ELR (cell line): ENCODE measurements at places on chromosomes 3 and 15.
A peak's percentile ranks its signal among the peaks of the same experiment; 100 is the strongest.

DNA sequence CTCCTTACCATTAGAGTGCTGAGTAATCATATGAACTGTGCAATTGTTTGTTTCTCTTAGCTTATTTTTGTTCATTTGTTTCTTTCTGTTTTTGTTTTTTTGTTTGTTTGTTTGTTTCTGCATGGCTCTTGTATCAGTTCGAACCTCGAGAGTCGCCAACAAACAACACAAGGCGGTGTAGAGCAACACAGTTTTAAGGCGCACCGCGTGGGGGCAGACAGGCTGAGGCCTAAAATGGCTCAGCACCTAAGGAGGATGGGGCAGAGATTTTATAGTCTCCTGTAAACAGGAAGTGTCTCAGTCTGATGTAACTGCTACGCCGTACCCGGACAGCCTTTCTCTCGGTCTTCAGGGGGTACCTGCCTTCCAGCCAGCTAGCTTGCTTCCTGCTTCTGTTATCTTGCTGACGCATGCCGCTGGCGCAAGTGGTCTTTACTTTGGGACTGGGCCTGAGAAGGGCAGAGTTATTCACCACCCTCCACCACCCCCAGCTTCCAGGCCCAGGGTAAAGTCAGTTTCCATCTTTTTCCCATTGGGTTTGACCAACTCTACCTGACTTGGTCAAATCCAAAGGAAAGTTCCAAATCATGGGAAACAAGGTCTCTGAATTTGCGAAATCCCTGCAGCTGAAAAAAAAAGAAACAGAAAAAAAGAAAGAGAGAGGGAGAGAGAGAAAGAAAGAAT is 25.8 kb upstream of the MFGE8 start:
- DNase-seq, result no peak

DNA sequence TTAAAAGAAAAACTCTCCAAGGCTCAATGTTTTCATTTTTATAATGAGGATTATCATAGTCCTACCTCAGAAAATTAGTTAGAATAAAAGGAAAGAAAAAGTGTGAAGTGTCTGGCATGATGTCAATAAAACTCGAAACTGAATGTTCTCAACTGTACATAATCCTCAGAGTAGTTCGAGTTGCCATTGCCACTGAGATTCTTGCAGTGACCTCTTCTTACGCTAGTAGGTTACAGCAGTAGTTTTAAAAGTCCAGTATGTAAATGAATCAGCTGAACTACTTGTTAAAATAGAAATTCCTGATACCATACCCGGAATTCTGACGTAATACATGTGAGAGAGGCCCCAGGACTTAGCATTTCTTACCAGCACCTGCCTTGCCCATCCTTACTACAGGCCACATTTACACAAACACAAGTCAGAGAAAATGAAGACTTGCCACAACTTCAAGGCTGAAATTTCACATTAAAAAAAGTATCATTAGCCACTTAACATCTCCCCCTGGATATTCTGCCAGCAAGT is 502.6 kb downstream of the FGF12 start:
- peak; percentile 24 for DNase-seq

- DNase-seq, result no peak
These were observed 8.2 kb downstream of the C3orf22 start for GRCh38 chr3:126550488-126551051.

DNA sequence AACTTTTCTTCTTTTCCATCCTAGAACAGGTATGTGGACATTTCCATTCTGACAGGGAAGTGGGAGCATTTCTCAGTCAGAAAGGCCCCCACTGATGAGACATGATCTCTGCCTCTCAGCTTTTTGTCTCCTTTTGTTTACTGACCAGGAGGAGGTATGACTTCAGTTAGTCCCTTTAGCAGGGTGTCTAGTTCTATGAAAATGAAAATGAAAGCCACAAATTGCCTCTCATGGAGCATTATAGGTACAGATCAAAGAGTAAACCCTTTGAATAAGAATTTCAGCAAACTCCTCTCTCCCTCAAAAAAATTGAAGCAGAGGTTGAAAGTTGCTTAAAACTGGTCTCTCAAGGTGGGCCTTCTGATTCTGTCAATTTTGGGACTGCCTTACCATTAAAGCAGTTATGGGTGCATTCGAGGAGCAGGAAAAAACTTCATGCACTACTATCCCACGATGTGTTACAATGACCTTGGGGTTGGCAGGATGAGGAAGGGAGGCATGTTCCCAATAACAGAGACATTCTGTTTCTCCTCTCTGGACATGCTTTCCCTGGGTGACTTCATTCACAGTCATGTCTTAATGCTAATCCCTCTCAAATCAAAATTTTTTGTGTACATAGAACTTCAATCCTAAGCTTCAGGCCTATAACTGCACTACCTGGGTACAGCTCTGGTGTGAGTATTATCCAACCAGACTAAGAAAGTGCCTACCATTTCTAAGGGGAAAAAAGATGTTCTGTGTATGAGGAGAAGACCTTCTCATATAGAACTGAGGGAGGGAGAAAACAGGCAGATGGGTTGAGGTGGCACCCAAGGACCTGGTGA is 50.6 kb upstream of the TBC1D23 start:
- DNase-seq, result peak; percentile 13

- no peak for DNase-seq
These were observed 20.7 kb upstream of the CAV3 start for GRCh38 chr3:8712908-8713255.

GRCh38 chr3:64343689-64344430 is 118.6 kb upstream of the PRICKLE2 start:
- peak; percentile 58 for DNase-seq

DNA sequence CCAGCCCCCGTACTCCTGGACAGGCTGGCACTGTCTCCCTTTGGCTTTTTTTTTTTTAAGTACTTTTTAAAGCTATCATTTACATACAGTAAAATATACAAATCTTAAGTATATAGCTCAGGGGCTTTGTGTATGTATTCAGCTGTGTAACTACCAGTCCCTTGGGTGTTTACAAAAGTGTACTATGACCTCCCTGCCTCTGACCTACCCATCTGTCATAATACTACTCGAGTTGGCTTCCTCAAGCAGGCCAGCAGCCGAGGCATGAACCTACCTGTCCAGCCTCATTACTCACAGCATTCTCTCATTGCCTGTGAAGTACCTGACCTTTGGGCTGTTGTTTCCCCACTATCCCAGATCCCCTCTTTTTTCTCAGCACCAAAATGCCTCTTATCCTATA is 33.2 kb downstream of the ABHD2 start:
- DNase-seq, result no peak

- no peak for DNase-seq
These were observed 4.8 kb upstream of the FBXW12 start for GRCh38 chr3:48367201-48367600.

- DNase-seq, result no peak
These were observed 327.2 kb downstream of the LRTM1 start for GRCh38 chr3:54600441-54601204.

DNA sequence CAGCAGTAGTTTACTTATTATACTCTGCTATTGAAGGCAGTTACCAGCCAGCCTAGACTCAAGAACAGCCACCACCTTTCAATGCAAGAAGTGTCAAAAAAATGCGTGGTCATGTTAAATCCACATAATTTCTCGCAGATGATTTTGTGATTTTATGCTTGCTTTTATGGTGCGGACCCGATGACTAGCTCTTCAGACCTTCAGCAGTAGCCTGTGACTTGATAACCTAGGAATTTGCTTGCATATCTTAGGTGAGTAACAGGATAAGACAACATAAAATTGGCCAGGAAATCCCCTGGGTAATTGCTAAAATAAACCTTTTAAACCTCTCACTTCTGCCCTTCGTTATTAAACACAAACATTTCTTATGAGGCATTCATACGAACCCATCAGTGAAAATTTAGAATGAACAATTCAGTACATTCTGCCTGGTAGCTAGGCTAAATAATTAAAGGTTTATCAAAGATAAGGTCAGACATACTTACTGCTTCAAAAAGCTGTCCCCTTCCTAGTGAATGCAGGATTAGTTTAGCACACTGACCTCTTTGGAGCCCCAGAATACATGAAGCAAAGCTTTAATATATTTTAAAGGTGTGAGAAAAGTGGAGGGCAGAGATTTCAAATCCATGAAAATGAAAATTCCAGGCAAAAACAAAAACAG is 798.8 kb downstream of the OTOL1 start:
- peak; percentile 98 for DNase-seq

DNA sequence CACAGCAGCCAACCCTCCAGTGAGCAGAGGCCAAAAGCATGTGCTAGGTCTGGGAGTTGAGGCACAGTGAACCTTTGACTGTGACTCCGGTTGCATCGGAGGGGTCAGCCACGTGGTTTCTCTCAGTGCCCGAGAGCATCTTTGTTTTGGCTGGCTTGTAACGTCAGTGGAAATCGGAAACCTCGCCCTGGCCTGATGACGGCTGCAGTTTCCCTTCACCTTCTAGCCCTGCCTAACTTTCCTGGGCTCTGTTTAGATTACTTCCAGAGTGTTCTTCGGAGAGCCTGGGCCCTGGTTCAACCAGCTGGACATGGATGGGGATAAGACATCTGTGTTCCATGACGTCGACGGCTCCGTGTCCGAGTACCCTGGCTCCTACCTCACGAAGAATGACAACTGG is 56.6 kb downstream of the MESD start:
- DNase-seq, result no peak

GRCh38 chr15:67836955-67837354 is 2.9 kb downstream of the RNU6-1 start:
- no peak for DNase-seq

GRCh38 chr3:95655363-95655986 is 1158.9 kb upstream of the EPHA6 start:
- DNase-seq, result no peak

DNA sequence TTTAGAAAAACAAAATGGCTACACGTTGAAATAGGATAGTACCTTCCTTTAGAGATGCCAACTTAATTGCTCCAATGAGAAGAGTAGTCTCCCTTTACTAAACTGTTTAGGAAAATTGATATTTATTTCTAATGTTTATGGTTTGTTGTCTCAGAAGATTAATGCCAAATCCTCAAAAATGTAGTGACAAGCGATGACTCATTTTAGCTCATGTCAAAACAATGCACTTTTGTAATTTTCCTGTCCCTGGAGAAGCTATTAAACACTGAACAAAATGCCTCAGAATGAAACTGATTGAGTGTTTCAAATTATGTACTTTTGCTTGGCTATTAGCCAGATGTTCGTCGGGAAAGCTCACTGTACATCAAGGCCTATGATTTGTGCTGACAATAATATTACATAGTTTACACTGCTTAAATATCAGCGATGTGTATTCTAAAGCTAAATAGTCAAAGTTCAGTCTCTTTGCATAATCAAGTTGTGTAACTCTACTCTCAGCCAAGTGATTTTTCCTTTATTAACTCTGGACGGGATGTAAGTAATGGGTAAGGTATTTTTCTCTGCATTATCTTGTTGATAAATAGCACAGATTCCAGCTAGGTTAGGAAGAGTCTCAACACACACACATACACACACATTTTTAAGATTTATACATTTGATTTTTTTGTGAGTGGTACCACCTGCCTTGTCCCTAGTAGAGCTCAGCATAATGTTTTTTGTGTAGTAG is 83.7 kb downstream of the CMSS1 start:
- peak; percentile 98 for DNase-seq

DNA sequence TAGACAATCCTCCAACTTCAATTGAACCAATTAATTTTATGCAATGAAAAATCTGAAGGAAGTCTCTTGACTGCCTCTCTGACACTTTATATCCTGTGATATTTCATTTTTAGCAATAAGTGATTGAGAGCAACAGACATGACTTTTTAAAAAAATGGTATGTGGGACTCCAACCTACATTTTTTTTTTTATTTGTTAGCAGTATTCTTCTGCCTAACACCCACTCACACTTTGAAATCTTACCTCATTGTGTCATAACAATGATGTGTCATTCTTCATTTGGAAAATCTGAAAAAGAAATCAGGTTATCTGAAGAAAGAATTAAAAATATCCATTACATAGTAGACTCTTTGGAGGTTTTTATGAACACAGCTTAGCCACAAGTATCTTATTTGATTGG is 541.3 kb upstream of the KCNMB2 start:
- no peak for DNase-seq

DNA sequence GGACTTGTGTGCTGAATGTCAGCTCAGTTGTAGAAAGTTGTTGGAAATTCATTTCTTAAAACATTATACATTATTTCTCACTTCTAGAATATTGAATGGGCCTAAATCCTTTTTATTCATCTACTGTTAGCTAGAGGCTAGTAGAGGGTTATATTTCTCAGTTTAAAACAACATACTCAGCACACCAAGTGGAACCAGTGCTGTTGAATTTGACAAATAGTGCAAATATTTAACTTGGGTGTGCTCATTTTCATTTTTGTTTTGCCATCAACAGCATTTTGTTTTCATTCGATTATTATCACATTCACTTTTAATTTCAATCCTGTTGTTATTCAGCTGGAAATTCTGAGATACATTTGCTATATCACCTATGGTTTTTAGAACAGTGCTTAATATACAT is 269.4 kb upstream of the PEX5L start:
- DNase-seq, result no peak

DNA sequence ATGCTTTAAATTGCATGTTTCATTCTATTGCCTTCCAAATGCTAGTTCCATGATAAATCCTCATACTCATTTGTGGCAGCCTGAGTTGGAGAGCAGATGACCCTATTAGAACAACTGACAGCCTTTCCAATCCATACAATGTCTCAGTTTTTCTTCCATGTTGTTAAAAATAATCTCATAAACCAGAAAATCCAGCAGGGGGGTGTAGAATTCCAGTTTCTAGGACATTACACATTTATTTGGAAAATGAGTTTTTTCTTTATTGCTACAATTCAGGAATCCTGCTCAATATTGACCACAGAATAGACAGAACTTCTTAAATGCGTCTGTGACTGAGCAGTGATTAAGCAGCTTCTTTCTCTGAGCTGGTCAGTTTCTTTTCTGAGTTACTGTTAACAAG is 174.2 kb upstream of the ATP10A start:
- DNase-seq, result no peak

GRCh38 chr3:14525685-14526631 is 14.2 kb downstream of the GRIP2 start:
- DNase-seq, result peak; percentile 17

GRCh38 chr3:115077501-115078250 is 69.4 kb downstream of the ZBTB20 start:
- DNase-seq, result no peak

DNA sequence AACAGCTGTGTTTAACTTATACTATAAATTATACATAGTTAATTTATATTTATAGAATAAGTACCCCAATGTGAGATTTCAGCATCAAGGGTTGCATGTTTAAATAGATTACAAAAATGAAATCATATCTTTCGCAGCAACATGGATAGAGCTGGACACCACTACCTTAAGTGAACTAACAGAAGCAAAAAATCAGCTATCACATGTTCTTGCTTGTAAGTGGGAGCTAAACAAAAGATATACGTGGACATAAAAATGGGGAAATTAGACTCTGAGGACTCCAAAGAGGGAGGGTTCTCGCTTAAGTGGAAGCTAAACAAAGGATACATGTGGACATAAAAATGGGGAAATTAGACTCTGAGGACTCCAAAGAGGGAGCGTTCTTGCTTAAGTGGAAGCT is 626.5 kb upstream of the DPPA4 start:
- DNase-seq, result no peak

- DNase-seq, result no peak
These were observed 6.2 kb downstream of the MAP1A start for GRCh38 chr15:43523646-43524045.

GRCh38 chr3:42660898-42661297 is 7.4 kb downstream of the ZBTB47 start:
- DNase-seq, result peak; percentile 40

GRCh38 chr3:168511428-168512014 is 415.8 kb upstream of the GOLIM4 start:
- peak; percentile 22 for DNase-seq
